NCI-H1105 treated with DMSO at 0.1 percent for 48 hours (cell line): ENCODE measurements at places on chromosomes 2 and 18.

- DNase-seq, result no peak
These were observed 288.1 kb downstream of the SUCLG1 start for GRCh38 chr2:84170979-84171378.

- DNase-seq, result no peak
These were observed 116.4 kb downstream of the TAF4B start for GRCh38 chr18:26342646-26343045.

GRCh38 chr2:65438137-65438899, 5.9 kb upstream of the SPRED2 start:
- no peak for DNase-seq

DNA sequence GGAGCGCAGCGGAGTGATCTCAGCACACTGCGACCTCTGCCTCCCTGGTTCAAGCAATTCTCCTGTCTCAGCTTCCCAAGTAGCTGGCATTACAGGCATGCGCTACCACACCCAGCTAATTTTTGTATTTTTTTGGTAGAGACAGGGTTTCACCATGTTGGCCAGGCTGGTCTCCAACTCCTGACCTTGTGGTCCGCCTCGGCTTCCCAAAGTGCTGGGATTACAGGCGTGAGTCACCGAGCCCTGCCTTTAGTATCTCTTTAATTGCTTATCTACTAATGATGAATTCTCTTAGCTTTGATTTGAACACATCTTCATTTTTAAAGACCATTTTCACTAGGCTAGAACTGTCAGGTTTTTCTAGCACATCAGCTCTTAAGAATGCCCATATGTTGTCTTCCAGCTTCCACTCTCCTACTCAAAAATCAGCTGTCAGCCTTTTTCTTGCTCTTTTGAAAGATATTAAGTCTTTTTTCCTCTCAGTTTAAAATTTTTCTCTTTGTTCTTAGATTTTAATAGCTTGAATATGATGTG, 16.1 kb upstream of the MFSD2B start:
- DNase-seq, result no peak

- DNase-seq, result peak; percentile 9
These were observed 58.3 kb downstream of the HPCAL1 start for GRCh38 chr2:10360850-10361588.

- DNase-seq, result no peak
These were observed 2.9 kb downstream of the CHRND start for GRCh38 chr2:232528746-232529460.

GRCh38 chr18:67475673-67476072, 40.8 kb downstream of the DSEL start:
- DNase-seq, result no peak

DNA sequence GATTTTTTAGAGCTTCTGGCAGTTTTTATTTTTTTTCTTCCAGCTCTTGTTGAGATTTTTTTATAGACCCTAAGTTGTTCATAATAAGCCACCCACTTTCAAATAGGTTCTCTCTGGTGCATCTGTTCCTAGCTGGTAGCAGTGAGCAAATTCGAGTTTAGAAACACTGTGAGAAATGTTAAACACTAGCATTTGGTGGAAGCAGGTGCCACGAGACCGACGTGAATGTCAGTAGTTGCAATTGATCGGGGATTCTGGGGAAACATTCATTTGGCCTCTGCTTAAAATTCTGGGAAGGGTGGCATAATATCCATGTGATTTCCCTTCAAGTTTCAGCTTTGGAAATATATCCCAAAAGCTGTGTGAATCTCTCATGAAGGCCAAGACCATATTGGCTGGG, 435.0 kb downstream of the RNF144A start:
- DNase-seq, result no peak

GRCh38 chr18:46070815-46071652, 1.0 kb downstream of the PSTPIP2 start:
- no peak for DNase-seq
